ENCODE measurements at places on chromosomes 7 and 10.

GRCh38 chr10:82866424-82867020 is 991.5 kb downstream of the NRG3 start:
- DNase-seq, result no peak

DNA sequence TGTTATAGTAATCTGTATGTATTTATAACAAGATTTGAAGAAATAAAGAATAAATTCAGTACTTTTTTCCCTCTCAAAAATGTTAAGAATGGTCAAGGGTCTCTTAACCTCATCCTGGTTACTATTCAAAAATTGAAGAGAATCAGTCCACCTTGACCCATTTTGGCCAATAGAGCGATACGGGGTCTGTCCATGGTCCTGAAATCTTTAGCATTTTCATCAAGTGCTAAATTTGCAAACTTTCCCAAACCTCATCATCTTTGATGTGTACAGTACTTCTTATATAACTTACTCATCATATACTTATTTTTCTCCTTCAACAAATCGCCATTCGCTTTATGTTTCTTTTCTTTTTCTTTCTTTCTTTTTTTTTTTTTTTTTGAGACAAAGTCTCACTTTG is 23.6 kb downstream of the TMEM178B start:
- no peak for DNase-seq

DNA sequence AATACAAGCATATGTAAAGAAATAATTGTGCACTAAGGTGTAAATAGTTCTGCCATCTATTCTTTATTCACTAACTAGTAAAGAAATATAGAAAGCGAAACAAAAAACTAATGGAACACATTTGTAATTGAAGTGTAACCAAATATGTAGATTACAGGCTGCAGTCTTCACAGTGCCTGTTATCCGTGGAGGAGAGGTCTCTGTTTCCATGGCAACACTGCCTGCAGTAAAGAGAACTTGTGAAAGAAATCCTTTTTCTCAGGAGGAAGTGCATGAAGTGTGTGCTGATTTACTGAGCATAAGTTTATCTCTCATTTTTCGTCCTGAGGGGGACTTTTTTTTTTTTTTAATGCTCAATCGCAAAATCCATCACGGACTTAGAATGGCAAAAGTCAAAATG is 102.5 kb downstream of the APBB1IP start:
- no peak for DNase-seq

- no peak for DNase-seq
These were observed 148.8 kb upstream of the TNRC18 start for GRCh38 chr7:5572439-5572838.

- no peak for DNase-seq
These were observed 14.5 kb upstream of the DNAAF5 start for GRCh38 chr7:711922-712380.

DNA sequence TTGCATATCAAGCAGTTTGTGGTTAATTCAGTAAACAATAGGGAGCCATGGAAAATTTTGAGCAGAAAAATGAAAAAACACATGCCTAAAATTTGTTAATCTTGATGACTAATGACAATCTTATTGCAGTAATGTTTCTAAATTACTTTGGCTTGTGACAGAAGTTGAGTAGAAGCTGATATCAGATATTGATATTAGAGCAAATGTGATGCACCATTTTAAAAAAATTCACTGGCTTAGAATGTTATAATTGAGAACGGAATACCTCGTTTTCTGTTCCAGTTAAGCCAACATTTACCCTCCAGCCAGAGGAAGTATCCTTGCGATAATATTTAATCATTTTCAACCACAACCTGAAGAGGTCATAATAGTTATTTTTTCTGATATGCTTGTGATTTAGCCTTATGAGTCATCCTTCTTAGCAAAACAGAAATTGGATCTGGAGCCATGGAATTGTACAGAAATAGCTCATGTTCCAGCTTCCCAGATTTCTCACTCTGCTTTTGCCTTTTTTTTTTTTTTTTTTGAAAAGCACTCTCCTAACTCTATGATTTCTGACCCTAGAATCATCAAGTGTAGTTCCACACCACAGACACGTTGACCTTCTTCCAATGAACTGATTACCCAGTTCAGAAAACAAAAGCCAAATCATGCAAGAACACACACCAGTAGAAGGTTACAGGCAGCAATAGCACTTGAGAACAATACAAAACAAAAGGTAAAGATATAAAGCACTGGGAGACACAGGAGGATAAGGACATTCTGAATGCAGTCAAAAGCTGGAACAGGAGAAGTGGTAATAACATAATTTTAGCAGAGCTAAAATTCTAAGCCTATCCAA is 96.8 kb upstream of the PHYHIPL start:
- no peak for DNase-seq

DNA sequence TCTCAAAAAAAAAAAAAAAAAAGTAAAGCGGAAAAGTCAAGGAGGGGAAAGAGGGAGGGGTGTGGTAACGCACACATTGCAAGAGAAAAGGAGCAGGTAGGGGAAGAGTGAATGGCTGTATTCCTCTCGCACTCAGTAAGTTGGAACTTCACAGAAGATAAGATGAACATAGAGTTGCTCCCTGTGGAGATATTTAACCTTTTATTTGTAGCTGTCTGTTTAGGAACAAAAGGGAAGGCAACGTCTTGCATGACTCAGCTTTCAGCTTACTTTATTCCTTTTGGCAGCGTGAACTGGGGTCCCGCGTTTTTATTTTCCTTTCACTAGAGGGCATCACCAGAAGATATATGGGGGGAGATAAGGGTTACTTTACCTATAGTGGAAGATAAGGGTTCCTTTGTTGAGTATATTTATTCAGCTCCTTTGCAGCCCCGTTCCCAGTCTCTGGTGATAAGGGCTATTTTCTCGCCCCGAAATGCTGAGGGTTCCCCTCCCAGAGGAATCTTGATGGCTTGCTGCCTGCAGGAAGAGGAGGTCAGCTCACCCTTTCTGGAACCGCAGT is 78.5 kb downstream of the APBB1IP start:
- no peak for DNase-seq

- DNase-seq, result no peak
These were observed 17.8 kb downstream of the CDHR3 start for GRCh38 chr7:105980645-105981396.

- DNase-seq, result peak; percentile 0
These were observed 145.1 kb downstream of the GRM8 start for GRCh38 chr7:127107601-127108007.

DNA sequence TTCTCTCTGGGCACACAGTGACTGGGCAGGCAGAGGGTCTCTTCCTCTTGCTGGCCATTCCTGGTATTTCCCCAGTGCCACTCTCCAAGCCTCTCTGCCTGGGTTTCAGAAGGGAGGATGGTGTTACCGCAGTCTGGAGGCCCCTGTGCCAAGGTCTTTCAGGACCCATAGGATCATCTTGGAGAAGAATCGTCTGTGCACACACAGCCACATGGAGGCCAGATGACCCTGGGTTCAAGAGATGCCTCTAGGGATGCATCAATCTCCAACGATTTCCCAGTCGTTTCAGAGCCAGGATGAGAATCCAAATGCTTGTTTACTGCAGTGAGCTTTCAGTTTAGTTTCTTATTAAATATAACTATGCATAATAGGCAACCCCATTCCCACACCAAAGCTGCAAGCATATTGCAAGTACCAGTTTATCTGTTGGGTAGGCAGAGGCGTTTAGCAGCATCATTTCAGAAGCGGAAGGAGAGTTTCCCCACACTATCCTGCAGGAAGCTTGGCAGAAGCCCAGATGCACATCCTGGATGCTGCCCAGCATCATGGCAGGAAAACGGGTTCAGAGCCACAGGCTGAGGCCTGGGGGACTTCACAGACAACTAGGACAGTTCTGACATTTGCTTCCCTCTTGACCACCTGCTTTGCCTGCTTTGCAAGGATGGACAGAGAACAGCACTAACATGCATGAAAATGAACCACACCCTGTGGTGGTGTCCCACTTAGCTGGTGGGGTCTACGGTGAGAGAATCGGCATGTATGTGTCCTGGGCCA is 134.7 kb upstream of the FAM20C start:
- DNase-seq, result no peak

DNA sequence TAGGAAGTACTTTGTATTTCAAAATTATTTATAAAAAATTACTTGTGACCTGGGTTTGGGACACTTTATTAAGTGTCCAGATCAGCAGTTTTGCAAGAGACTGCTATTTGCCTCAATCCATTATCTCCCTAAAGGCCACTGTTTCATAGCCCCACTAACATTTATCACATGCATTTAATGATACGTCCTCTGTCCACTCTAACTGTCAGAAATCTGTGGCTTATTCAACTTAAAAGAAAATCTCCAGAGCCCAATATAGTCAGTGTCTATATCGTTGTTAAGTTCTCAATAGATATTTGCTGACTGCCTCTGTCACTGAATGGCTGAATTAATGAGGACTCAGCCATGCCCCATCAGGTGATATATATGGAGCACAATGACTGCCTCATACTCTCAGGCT is 553.9 kb upstream of the POM121L12 start:
- DNase-seq, result no peak

DNA sequence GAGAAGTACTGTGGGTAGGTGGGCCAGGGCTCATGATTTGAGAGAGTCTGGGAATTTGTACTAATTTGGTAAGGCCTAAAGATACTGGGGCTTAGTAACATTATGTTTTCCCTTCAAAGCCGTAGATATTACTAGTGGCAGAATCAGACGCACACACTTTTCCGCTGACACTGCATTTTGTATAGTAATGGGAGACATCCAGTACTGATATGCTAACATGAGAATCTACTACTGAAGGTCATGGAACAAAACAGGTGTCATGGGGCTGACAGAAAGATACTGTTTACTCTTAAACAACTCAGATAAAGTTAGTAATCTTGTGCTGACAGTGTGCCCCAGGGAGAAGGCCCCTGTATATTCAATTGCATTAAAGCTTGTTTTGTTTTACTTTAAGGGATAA is 11.1 kb upstream of the GIMAP7 start:
- no peak for DNase-seq

- DNase-seq, result no peak
These were observed 12.0 kb downstream of the EEPD1 start for GRCh38 chr7:36165059-36165458.

GRCh38 chr7:3218411-3219225 is 82.4 kb upstream of the SDK1 start:
- no peak for DNase-seq

All from immature natural killer cell (primary cell).